ENCODE measurements at places on chromosomes 5 and 9.

DNA sequence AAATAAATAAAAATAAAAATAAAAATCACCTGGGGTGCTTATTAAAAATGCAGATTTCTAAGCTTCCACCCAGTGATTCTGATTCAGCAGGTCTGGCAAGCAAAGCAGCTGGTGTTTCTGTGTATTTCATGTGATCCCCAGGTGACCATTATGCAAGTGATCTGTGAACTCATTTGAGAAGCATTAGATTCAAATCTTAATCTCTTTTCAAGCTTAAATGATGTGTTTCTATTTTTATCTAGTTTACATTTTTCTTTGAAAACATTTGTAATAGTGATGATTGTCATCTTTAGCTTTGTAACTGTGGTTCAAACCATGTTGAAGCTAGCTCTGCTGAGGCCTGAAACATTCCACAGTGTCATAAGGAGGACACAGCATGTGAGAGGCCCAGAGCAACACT, 804.8 kb upstream of the ZNF608 start:
- no peak overlapping the region for H3K4me3 ChIP-seq
- no peak for DNase-seq
- H3K27ac ChIP-seq = no peak overlapping the region
- H3K27me3 ChIP-seq = no peaks in the 10 kb centered on the region
- H3K36me3 ChIP-seq = no peaks in the 10 kb centered on the region

GRCh38 chr5:10736354-10736753, 24.7 kb downstream of the DAP start:
- DNase-seq = no peak
- H3K4me3 ChIP-seq = no peak overlapping the region
- no peaks in the 10 kb centered on the region for H3K27me3 ChIP-seq
- H3K36me3 ChIP-seq = peaks cover 46% of the 10 kb centered on the region

DNA sequence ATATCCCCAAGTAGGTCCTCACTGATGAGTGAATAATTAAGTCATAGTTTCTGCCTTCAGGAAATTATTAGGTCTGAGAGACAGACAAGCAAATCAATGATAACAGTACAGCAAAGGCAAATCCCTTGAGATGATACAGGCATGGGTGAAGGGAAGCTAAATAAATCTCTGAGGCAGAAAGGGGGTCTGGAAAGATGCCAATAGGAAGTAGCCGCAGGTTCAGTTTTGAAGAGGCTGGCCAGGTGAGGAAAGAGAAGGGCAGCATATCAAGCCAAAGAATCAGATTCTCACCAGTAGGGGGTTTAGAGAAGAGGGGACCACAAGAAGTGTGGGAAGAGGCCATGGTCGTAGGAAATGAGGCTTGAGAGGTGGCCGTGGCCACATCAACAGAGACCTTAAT, 85.8 kb downstream of the KIAA1958 start:
- H3K4me1 ChIP-seq = peaks cover 28% of the 10 kb centered on the region
- H3K4me3 ChIP-seq = no peak overlapping the region
- peaks cover 14% of the 10 kb centered on the region for H3K36me3 ChIP-seq
- 0 out of 2 replicates have a peak overlapping the region, but pooled peaks have one; percentile 39 for H3K27ac ChIP-seq

DNA sequence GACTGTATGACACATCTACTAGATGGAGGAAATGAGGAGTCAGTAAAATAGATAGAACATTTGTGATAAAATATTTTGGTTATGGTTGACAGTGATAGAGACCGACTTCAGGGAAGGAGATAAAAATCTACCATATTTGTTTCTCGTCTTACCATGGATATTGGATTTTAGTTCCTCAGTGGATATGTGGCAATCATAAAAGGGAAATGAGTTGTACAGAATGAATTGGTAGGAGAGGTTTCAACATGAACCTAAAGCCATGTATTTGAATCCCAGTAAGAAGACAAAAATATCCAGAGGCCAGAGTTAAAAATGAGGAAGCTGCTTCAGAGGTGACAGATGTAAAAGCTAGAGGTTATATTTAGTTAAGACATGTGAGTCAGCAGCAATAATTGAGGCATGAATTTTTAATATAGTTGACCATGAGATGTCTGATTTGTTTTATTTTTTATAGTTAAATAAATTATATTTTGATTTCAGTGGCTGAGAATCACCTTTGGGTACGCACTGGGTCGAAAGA, 480.4 kb upstream of the TUSC1 start:
- H3K4me3 ChIP-seq = no peak overlapping the region
- H3K36me3 ChIP-seq = no peaks in the 10 kb centered on the region
- no peak for DNase-seq
- no peaks in the 10 kb centered on the region for H3K4me1 ChIP-seq

GRCh38 chr5:98927989-98928872, 576 bp downstream of the CHD1 start:
- peak; percentile 66 for DNase-seq
- H3K27me3 ChIP-seq = no peaks in the 10 kb centered on the region
- peak overlapping the region; percentile 98 for H3K27ac ChIP-seq
- peaks cover 27% of the 10 kb centered on the region for H3K4me1 ChIP-seq

DNA sequence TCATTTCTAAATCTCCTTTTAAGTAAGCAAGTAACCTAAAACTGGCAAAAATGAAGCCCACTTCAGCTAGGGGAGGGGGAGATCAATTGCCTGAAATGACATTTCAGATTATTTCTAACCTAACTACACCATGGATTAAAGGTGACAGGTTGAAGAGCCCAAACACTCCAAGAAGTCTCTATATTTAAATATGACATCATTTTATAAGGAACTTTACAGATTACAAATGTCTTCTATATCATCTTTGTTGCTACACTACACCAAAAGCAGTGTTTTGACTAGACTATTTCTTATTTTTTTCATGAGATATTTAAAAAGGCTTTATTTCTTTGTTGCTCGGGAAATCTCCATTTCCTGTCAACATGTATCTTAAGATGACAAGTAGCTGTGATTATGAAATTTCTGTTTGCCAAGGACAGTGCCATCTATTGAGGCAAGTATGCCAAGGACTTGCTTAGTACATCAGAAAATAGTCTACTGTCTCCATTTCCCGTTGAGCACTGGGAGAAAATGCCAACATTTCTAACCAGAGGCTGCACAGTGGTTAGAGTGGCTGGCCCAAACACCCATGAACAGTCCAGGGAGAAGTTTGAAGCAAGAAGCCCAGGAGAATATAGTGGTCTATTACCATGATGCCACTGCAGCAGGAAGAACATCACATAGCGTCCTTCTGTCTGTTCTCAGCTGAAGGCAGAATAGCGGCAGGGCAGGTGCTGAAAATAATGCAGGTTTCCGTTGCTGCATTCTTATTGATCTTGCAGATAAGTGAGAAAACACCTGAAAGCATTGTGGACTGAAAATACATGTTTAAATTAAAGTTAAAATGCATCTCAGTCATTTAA, 93.4 kb upstream of the ITGA2 start:
- no peaks in the 10 kb centered on the region for H3K36me3 ChIP-seq
- no peak overlapping the region for H3K27ac ChIP-seq
- H3K4me3 ChIP-seq = no peak overlapping the region

Measured in WTC11 (cell line).